NCI-H2081 treated with DMSO at 0.1 percent for 48 hours (cell line): ENCODE measurements at places on chromosomes 7 and 10.

DNA sequence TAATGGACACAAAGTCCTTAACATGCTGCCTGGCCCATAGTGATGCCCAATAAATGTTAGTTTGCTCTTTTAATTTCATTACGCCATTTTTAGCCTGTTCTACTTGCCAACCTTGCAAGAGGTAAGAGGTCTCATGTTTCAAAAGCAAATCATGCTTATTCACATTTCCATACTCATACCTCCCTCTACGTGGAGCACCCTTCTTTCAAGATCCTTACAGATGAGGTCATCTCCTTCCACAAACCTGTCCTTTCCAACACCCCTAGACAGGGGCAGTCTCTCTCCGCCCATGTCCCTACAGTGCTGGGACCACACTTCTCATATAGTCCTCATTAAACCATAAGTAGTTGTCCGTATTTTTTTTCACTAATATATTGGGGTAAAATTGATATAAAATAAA, 271.3 kb downstream of the FGFR2 start:
- no peak for DNase-seq

- no peak for DNase-seq
Observed at GRCh38 chr7:46586406-46586805, 665.3 kb upstream of the IGFBP3 start.

DNA sequence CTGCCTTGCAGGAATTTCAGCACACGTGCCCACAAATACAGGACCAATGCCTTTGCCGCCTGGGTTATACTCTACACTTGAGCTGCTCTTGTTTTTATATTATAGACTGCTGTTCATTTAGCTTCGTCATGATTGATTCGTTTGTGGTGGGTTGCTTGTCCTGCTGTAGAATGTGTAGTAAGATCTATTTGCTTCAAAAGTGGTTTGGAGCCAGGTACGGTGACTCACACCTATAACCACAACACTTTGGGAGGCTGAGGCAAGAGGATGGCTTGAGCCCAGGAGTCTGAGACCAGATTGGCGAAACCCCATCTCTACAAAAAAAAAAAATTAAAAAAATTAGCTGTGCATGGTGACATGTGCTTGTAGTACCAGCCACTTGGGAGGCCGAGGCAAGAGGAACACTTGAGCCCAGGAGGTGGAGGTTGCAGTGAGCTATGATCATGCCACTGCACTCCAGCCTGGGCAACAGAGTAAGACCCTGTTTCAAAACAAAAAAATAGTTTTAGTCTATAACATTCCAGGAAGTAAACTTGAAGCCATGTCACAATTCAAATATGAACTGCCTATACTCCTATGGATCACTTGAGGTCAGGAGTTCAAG, 9.0 kb upstream of the RHBDD2 start:
- no peak for DNase-seq

DNA sequence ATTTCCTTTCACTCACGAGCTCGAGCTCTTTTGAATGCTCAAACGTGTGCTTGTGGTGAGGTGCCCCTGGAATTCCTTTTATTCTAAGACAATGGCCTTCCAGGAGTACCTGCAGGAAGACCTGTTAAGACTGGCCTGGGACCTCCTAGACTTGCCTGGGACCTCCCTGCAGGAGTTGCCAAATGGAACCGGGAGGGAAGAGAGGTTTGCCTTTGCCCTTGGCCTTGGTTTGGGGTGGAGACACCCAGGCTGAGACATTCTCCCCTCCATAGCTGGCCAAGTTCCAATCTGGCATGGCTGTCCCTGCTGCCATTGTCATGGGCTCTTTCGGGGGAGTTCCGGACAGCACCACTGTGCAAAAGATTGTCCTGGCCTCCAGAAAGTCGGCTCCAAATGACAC, 39.7 kb downstream of the DNAJB12 start:
- no peak for DNase-seq

DNA sequence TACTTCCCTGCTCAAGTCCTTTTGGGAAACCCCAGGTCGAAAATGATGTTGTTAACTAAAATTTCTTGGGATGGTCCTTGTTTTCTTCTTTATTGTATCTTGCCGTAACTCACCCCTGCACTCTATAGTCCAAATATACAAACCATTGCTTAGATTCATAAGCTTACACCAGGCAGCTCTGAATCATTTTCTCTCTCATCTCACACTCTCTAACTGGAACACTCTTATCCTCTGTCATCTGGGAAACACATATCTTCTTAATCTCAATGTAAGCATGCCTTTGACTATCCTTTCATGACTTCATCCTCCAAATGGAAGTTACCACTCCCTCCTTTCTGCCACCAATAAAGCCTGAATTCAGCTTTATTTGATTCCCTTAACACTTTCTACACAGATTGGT, 175.8 kb upstream of the ANK3 start:
- DNase-seq = no peak

DNA sequence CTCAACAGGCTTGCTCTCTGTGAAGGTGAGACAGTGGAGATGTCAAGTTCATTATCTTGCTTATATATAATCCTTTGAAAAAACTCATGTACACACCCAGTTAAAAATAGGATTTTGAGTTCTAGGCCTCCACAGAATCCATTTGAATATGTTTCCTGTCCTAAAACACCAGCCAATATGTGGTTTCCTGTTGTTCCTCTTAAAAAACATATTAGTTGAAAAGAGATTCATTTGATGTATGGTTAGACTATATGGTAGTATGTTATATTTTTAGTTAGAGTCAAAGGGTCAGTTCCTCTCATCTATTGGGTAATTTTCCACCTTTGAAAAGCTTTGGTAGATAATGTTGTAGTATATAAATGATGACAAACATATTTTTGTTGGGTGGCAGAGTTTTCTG, 16.0 kb downstream of the PPP1R9A start:
- DNase-seq = no peak

DNA sequence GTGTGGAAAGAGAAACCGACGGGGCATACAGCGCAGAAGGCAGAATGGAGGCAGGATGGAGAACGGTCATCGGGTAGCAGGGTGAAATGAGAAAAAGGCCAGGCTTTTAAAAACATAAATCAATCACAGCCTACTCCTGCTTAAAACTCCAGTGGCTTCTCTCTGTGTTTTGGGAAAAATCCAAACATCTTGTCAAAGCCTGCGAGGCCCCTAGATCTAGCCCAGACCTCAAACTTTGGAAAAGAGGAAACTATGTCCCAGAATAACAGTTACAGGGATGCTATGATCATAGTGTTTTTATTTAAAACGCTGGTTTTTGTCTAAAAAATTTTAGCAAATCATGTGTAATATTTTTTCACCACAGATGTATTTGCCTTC, 41.1 kb downstream of the PPP1R3C start:
- no peak for DNase-seq

DNA sequence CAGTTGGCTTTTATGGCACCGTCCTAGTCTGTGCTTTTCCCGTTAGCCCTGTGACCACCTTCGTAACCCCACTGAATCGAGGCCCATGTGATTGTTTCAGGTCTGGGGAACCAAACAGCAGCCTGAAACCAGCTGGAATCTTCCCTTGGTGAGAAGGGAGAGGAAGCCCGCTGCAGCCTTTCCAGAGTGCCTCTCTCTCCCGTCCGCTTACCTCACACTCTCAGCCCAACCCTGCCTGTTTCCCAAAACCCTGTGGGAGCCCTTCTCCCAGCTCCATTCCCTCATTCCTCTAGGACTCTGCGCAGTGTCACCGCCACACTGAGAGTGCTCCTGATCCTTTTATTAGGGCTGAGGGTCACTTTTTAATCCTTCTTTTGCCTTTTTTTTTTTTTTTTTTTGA, 139.6 kb downstream of the WDR37 start:
- DNase-seq = no peak
